ENCODE measurements at places on chromosomes 12 and 14.

DNA sequence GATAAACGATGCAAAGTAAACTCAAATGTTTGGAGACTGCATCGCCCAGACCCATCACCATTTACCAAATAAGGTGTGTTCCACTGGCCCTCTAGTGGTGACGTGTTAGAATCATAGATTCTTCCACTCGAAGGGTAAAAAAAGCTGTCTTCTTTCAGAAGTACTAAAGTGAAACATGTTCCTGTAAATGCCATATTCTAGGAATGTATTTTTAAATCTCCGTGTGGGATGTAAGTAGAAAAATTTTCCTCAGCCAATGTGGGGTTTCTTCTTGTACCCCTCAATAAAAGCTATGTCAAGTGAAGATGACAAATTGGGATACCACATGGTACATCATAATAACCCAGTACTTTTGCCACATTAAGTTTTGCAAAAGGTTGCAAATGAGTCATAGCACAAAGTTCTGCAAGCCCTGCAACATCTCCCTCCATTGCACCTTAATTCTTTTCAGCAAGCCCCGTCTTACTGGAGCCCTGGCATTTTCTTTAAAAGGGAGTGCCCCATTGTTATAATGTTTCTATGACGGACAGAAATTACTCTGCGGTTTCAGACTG, 100.8 kb downstream of the CCER1 start:
- DNase-seq = no peak

GRCh38 chr12:39595928-39596327, 23.7 kb downstream of the ABCD2 start:
- DNase-seq = no peak

DNA sequence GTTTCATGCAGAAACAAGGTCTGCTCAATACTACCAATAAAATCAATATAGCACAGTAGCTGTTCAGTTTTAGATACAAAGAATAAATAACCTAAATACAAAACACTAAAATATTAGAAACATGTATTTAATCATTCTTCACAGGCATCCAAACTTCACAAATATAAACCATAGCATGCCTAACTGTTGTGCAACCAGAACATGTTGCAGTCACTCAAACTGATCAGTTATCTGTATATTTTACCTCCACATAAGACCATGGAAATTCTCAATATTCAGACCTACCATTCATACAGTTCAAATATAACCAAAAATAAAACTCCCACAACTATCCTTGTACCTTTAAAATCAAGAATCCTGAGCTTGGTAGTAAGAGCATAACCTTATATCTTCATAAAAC, 83.1 kb upstream of the PAWR start:
- DNase-seq = no peak

GRCh38 chr12:96811083-96811482, 96.0 kb upstream of the NEDD1 start:
- DNase-seq = no peak

DNA sequence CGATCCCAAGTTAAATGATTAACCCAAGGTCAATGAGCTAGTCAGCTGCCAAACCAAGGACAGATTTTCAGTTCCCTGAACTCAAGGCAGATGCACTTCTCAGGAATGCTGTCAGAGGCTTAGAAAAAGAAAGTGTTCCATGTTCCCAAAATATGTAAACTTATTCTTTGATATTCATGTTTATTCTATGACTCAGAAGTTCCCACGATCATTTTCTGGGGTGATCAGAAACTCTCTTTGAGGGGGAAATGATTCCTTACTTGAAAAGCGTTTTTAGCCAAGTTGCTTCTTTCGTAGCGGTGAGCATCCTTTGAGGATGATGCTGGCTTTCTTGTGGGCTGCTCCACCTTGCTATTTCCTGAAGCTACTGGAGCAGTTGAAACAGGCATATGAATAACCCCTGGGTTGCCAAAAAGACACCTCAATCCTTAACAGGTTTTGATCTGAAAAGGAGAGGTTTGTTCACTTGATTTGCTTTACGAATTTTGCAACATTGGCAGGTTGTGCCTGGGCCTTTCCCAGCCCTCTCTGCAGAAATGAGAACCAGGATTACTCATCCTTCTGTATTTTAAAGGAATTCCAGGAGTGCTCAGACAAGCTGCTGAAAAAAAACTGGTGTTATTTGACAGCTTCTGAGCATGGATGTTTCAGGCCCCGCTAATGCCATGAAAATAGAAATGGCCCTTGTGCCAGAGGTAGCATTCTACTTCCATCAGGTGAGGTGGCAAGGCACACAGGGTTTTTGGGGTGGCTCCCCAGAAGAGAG, 121.4 kb upstream of the HIF1A start:
- DNase-seq = no peak

- DNase-seq = no peak
Measured at GRCh38 chr12:72681028-72681427, 408.9 kb downstream of the TRHDE start.

DNA sequence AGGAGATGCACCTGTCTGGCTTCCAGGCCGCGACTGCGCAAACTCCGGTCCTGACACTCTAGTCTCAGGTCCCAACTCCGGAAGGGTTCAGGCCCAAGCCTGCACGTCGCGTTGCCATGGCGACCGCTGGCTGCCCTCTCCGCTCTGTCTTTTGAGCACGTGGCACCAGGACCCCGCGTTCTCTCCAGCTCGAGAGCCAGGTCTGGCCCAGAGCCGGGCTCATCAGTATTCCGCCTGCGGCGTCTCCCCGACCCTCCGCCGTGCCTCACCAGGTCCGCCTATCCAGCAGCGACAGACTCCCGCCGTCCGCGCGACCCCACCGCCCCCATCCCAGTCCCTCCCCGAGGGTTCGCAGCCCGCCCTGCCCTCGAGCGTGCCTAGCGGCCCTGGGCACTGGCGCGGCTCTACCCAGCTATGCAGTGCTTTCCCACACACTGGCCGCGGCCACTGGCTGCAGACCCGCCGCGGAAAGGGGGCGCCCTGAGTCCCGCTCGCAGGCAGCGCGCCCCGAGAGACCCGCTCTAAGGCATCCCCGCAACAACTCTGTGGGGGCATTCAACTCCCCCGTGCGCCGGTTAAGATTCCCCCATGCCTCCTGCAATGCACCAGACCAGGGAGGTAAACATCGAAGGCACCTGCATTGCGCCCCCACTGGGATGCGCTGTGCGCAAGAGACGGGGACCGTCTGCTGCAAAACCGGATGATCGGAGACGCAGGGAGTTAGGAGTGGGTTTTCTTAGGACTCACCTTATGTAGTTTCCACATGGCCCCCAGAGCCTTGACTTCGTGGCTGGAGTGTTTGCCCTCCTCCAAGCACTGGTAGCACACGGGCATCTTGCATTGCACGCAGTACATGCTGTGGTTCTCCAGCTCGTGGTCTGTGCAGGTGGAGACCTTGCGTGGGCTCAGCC, 1.3 kb downstream of the TRIM9 start:
- DNase-seq = no peak

- DNase-seq = no peak
Measured at GRCh38 chr14:87686746-87687145, 306.2 kb downstream of the GALC start.

GRCh38 chr14:100965296-100965695, 61.8 kb upstream of the RTL1 start:
- no peak for DNase-seq

- no peak for DNase-seq
Measured at GRCh38 chr12:100576331-100577036, 3.0 kb downstream of the GAS2L3 start.

GRCh38 chr14:77302926-77303325, 17.8 kb downstream of the POMT2 start:
- DNase-seq = no peak

DNA sequence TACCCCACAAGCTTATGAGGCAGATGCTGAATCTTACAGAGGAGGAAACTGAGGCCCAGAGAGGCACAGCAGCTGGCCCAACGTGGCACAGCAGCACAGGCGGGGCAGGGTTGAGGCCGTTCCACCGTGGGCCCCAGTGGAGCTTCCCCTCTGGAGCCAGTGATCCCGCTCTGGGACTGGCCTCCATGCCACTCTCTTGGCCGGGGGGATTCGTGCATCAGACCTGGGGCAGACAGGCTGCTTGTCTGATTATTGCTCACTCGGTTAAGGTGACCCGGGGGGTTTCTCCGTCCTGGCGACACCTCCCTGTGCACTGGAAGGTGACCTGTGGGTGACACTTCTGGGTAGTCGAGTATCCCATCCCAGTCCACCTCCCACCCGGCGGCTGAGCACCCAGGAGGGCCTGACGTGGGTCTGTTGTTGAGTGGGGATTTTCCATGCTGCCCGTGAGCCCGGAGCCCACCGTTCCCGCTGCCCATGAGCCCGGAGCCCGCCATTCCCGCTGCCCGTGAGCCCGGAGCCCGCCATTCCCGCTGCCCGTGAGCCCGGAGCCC, 27.8 kb downstream of the NOC4L start:
- no peak for DNase-seq

DNA sequence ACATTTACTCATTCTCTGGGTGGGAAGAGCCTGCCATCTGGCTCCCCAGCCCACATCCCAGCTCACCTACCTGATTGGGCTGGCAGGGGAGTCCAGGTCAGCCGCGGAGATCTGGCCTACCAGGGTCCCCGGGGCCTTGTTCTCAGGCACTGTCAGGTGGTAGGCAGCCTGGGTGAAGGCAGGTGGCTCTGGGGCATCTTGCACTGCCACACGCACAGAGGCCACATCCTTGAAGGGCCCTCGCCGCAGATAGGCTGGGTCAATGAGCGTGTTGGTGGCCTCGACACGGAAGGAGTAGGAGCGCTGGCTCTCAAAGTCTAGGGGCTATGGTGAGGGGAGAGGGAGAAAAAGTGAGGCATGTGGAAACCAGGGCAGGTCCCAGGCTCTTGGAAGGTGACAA, 3.9 kb downstream of the CDH24 start:
- DNase-seq = no peak

DNA sequence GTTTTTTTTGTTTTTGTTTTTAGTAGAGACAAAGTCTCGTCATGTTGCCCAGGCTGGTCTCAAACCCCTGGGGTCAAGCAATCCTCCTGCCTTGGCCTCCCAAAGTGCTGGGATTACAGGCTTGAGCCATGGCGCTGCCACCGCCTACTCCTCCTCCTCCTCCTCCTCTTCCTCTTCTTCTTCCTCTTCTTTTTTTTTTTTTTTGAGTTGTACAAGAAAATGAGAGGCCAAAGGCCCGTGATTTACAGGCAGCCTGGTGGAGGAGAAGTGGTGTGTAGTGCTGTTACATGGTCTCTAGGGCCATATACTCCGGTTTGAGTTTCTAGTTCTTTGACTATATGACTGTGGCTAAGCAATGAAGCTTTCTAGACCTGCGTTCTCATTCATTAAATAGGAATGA, 29.6 kb upstream of the SPPL3 start:
- no peak for DNase-seq

- DNase-seq = no peak
Measured at GRCh38 chr14:85248881-85249635, 280.9 kb upstream of the FLRT2 start.

GRCh38 chr12:124386059-124386458, 91.2 kb downstream of the RFLNA start:
- DNase-seq = no peak

DNA sequence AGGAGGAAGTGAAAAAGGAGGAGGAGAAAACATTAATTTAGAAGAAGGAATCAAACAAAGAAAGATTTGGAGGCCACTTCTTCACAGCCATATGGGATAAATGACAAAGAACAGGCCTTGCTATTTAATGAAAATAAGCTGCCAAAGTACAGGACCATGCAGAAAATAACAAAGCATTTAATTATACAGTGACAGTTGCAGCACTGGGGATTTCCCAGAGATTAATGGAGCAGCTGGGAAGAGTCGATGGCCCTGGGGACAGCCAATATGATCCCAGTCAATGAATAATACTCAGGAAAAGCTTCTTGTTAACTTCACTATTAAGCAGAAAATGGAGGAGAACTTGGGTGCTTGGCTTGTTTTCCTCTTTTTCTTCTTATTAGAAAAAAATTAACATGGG, 34.6 kb downstream of the RERG start:
- no peak for DNase-seq

DNA sequence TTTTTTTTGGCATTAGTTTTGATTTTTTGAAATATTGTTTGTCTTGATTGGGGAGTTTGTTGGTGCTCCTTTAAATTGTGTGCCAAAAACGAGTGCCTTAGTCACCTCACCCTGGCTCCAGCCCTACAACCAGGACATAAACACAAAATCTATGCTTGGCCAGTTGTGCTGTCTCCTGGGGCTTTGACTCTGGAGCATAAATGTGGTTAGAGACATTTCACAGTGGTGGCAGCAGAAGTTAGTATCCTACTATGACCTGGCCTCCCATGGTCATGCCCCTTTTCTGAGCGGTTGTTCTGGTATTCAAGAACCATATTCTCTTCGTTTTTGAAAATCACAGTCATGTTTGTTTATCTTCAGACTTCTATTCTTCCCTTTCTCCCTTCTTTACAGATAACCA, 70.7 kb upstream of the PSMA6 start:
- DNase-seq = no peak

DNA sequence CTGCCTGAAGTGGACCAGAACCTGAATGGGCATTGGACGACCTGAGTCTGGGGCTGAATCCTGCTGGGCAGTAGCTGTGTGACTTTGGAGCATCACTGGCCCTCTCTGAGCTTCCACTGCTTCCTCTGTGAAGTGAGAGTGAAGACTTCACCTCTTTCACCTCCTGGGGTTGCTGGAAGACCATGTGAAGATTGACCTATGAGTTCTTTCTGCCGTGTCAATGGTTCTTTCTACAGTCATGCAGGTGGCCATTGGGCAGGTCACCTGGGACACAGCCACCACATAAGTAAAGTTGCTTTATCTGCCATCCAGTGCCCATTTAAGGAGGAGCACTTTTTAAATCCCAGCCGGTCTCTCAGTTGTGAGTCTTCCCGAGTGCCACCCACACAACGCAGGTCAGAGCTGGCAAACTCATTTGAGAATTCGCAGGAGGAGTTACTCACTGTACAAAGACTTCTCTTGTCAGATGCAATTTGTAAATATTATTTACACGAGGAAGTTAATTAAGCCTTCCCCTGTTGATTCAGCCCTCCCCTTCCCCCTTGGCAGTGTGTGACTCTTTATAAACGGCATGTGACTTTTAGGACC, 74.8 kb upstream of the TCL1B start:
- DNase-seq = no peak
